Activated naive CD8-positive, alpha-beta T cell treated with anti-CD3 and anti-CD28 coated beads, Interleukin-2, amount 50 U/mL, for 16 hours (primary cell): ENCODE measurements at places on chromosomes 1 and 21.

DNA sequence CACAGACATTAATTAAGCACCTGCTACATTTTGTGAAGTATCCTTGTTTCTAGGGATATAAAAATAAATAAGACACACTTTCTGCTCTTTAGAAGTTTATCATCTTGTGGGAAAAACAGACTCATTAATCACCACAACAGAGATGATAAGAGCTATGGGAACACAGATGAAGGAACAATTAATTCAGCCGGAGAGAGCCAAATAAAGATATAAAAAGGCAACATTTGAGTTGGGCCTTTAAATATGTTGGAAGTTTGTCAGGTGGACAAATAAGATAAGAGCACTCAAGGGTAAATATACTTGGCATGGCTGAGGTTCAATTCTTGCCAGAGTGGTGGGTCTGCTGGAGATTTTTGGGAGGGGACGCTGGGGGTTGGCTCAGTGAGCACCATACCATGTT is 34.2 kb upstream of the VTCN1 start:
- DNase-seq, result no peak

- no peak for DNase-seq
Observed at GRCh38 chr1:58884706-58885661, 101.1 kb upstream of the JUN start.

GRCh38 chr1:94345148-94345721 is 73.0 kb upstream of the ABCD3 start:
- no peak for DNase-seq

- no peak for DNase-seq
Observed at GRCh38 chr1:157773493-157774350, 3.2 kb downstream of the FCRL2 start.

- no peak for DNase-seq
Observed at GRCh38 chr1:153543736-153544135, 1.9 kb downstream of the S100A4 start.
